ENCODE measurements at places on chromosomes 11 and 22.
A peak's percentile ranks its signal among the peaks of the same experiment; 100 is the strongest.

DNA sequence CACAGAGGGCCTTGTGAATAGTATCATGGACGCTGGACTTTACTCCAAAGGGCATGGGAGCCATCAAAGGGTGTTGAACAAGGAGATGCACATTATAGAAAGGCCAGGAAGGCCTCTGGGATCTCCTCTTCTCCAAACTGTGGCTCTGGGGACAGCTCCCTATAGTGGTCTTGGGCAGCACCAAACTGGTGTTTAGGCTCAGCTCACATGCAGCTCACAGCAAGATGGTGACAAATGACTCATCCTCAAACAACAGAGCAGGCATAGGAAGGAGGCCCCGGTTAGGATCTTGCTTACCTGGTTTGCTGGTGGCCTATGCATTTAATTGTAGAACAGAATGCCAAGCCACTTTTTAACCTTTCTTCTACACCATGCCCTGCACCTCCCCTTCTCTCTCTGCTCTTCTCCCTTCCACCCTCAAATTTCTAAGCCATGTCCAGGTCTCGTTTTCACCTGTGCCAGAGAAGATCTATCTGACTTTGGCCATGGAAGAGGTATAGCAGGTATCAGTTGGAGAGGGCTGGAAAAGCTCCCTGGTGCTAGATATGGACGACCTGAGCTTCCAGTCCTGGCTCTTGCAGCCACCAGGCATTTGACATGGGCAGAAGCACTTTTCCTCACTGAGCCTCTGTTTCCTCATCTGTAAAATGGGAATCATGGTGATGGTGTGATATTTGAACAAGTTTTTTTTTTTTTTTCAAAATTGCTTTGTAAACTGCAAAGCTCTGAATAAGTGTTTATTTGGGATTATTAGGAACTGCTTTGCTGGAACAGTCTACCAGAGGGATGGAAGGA is 14.4 kb upstream of the EHF start:
- no peak for DNase-seq

DNA sequence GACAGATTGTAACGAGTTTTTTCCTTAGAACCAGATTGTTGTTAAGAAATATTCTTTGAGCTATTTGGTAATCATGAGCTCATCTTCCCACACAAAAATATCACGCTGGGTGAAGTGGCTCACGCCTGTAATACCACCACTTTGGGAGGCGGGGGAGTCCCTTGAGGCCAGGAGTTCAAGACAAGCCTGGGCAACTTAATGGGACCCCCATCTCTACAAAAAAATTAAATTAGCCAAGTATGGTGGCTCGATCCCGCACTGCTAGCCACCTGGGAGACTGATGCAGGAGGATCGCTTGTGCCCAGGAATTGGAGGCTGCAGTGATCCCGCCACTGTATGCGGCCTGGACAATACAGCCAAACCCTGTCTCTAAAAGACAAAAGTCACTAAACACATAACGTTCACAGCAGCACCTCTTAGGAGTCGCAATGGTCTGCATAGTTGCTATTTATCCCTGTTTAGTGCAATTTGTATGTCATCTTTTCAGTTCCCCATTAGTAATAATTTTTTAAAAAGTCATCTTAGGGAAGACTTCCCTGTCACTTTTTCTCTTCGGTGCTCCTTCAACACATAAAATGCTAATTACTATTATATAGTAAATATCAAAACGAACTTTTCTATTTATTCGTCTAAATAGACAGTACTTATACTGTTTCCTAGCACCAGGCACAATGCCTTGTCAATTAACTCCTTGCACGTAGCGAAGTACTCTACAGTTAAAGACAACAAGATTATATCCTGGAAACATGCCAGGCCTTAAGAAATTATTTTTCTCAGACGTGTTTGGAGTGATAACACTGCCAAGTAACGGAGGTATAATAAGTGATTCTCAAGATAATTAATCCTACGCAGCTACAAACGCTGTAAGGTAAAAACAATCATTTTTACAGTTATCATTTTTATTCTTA is 1.1 kb downstream of the ST13 start:
- no peak for DNase-seq

DNA sequence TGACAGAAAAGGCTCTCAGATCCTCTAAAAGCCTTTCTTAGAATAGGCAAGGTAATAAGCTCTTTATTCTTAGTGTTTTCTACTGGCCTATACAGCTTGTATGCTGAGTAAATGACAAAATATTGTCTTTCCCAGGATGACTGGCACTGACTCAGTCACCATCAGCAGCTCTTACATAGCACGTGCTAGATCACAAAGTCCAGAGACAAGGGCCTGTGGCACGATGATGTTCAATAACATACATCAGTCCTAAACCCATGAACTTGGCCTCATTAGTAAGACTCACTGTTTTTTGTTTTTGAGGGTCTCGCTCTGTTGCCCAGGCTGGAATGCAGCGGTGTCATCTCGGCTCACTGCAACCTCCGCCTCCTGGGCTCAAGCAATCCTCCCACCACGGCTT is 42.7 kb downstream of the CELF1 start:
- no peak for DNase-seq

DNA sequence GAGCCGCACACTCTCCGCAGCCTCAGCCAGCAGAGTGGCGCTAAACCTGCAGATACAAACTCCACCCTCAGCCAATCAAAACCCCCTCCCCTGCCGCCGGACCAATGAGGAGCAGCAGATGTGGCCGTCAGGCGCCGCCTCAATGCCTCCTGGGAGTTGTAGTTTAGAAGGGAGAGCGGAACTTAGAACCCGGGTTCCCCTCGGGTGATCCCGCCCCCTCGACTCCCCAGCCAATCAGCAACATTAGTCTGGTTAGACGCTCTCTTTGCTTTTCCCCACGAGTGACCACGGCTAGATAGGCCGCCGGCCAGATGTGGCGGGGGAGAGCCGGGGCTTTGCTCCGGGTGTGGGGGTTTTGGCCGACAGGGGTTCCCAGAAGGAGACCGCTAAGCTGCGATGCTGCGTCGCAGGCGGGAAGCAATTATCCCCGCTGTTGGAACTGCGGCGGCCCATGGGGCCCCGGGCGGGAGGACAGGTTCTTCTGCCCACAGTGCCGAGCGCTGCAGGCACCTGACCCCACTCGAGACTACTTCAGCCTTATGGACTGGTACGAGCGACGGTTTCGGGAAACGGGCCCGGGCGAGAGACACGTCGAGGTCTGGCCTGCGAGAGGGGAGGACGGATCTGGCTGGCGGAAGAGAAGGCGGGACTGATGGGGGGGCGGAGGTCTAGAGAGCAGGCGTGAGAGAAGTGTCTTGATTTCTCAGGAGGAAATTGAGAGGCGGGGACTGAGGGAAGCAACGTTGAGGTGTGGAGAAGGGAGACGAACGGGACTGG is at the start of the genes CHEK2 and HSCB:
TSS of gene CHEK2 (minus strand) at position 36 of the 777 bp plus-strand sequence. CDS start 7,099 bp downstream, outside the sequence.
TSS of gene HSCB (plus strand) at position 255 of the 777 bp plus-strand sequence. CDS start at position 312, 57 bp downstream.
- peak; percentile 97 for DNase-seq

DNA sequence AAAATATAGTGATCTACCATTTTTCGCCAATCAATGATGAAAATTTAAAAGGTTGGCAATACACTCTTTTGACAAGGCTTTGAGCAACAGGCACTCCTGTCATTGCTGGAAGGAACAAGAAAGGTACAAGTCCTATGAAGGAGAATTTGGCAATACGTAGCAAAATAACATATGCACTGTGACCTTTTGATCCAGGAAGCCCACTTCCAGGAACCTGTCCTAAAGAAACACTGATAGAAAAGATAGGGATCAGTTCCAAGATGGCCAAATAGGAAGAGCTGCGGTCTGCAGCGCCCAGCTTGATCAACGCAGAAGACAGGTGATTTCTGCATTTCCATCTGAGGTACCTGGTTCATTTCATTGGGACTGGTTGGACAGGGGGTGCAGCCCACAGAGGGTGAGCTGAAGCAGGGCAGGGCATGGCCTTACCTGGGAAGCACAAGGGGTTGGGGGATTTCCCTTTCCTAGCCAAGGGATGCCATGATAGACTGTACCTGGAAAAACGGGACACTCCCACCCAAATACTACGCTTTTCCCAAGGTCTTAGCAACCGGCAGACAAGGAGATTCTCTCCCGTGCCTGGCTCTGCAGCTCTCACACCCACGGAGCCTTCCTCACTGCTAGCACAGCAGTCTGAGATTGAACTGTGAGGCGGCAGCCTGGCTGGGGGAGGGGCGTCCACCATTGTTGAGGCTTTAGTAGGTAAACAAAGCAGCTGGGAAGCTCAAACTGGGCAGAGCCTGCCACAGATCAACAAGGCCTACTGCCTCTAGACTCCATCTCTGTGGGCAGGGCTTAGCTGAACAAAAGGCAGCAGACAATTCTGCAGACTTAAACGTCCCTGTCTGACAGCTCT is 69.7 kb upstream of the GALNT18 start:
- peak; percentile 17 for DNase-seq

GRCh38 chr11:121669422-121669821 is 216.7 kb upstream of the SORL1-AS1 start:
- DNase-seq: peak; percentile 92

Measured in NCI-H1930 (cell line).